ENCODE measurements at places on chromosomes 2 and 18. TPM values are rescaled to one million over a fixed set of nuclear protein-coding genes. Genes with fewer than 3 reads are reported as not detected.

DNA sequence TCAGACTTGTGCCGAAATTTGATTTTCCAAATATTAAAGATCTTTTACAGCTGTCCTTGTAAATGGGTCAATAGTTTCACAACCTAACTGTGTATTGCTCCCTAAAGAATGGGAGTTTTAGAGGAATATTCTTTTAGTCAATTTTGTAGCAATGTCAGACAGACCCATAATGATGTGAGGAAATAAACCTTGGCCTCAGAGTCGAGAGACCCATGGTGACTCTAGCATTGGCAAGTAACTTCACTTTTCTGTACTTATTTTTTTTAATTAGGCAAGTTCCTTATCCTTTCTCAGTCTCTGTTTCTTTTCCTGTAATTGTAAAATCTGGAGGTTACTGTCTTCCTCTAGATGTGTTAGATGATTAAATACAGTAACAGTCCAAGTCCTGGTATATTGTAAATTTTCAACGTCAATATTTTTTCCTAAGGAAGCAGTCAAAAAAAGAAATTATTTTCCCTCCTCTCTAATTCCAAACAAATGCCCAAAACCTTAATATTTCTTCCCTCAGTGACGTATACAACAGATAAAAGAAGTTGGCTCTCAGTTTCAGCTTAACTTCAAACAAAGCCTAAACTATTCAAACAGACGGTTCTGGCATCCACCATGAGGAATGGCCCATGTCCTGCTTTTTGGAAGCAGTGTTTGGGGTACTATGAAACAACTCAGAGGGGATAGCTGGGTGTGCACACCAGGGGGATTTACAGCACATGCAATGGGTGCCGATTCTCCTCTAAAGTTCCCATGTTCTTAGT is 466.7 kb downstream of the TNS1 start:
- no peak for DNase-seq

DNA sequence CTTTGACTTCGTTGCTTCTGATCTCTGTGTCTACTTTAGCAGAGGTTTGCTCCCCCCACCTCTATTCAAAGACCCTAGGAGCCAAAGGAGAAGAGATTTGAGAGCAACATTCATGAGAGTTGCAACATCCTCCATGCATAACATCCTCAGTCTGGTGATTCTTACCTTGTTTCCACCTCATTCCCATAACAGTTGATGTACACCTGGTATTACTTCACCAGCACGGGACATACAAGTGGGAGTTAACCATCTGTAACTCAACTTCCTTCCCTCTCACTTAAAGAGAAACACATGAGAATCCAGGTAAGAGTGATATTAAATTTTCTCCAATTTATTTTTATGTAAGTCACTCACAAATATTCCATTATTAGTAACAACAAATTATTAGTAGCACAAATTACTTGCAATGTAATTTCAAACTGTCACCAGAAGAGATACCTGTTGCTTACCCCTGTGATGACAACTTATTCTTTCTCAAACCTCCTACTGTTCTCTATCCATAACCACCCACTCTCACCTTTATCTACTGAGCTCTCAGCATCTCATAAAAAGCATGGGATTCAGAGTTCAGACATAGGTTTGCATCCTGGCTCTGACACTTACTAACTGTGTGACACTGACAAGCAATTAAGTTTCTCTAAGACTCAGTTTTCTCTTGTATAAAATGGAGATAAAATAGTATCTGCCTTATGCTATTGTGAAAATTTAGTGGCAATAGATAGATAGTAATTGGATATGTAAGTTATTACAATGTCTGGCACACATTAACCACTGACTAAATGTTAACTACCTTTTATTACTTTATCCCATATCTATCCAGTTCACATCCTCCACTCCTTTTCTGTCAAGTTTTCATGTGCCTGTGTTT is 184.6 kb upstream of the SRD5A2 start:
- DNase-seq, result no peak

The ATL2 gene
- total RNA-seq, result 62.1 TPM

DNA sequence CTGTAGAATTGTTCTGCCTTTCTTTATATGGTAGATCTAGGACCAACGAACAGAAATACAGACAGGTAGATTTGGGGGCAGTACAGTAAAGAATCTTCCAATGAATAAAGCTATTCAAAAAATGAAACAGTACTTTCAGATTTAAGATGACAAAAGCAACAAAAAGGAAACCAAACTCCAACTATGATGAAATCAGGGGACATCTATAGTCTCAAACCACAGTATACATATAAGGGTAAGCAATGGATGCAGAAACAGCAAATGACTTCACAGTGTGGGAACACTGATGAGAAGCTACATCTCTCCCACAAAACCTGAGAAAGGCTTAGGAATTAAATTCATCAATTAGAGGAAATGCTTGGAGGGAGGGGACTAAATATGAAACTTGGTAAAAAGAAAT is 202.5 kb downstream of the CTNNA2 start:
- no peak for DNase-seq

GRCh38 chr2:133421516-133422324 is 146.5 kb downstream of the NCKAP5 start:
- no peak for DNase-seq

GRCh38 chr2:39778233-39778632 is 825 bp downstream of the THUMPD2 start:
- DNase-seq, result no peak

GRCh38 chr2:16140771-16141640 is 200.7 kb downstream of the MYCN start:
- no peak for DNase-seq

DNA sequence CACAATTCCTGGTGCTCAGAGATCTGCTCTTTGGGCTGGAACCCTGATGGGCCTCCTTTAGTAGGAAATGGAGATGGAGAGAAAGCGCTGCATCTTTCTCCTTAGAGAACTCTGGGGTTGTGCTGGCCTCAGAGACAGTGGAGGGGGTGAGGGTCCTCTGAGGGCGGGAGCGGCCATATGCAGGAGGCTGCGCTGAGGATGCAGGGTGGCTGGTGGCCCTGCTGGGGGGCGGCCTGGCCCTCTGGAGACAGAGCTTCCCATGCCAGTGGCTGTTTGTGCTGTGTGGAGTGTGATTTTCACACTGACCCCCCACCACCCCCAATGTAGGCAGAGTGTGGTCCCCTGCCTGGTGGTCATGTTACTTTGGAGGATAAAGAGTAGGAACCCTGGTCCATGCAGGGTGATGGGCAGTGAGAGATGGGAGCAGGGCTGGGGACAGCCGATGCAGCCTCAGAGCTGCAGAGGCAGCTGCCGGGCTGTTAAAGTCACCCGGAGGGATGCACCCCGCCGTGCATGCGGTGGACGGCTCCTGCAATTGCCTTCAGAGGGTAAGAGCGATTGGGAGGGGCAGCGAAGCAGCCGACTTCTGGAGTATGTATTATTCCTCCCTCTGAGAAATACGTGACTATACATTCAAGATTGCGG is 194.6 kb downstream of the FAM210A start:
- no peak for DNase-seq

DNA sequence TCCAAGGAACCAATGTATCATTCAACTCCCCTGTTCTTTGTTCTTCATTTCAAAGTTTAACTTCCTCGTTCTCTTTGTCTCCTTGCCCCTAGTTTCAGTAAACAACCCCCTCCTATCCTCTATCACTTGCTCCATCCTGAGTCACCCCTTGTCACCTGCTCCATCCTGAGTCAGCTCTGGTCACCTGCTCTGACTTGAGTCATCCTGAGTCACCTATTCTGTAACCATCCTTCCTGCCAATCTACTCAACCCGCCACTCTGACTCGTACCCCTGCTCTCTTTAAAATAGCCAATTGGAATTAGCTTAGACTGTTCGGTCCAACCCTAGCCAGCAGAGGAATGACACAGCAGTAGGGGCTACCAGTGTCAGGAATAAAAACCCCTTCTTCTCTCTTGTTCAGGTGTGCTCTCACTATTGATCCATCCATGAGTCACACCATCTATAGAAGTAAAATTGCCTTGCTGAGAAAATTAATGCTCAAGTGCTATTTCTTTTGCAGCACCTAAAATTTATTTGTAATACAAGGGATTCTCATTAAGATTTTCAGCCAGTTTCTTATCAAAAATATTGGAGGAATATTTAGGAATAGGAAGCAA is 326.8 kb downstream of the AKAIN1 start:
- no peak for DNase-seq

DNA sequence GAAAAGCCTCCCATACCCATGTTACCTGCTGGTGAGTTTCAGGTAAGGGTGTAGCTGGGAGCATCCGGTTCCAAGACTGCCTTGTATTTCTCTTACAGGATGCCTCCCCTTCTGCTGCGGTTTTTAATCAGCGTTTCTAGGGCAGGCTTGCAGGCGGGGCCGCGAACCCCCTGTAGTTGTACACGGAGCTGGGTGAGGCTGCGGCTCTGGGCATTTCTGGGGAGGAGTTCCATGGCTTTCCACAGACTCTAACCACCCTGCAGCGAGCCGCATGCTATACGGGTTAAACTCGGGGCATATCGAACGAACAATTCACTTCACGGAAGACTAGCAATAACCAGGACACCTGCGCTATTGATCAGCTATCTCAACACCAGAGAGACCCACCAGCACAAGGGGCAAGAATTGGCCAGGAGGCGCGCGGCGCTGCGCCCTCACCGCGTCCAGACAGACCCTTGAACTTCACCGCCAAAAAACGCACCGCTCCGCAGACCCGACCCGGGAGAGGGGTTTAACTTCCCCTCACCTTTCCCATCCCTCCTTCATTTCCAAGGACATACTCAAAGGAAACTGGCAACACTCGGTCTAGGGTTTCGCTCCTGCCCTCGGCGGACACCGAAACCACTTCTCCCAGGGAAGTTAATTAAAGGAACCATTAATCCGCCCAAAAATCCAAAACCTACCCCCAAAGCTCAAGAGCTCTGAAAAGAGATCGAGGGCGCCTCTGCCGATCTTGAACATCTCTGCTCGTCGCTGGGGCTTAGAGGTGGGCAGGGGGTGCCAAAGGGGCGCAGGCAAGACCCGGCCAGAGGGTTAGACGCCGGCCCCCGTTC is 909 bp downstream of the TGFA start:
- no peak for DNase-seq

The INO80C gene
- total RNA-seq, result 35.2 TPM

GRCh38 chr2:231334981-231335380 is 60.5 kb upstream of the B3GNT7 start:
- DNase-seq, result no peak

DNA sequence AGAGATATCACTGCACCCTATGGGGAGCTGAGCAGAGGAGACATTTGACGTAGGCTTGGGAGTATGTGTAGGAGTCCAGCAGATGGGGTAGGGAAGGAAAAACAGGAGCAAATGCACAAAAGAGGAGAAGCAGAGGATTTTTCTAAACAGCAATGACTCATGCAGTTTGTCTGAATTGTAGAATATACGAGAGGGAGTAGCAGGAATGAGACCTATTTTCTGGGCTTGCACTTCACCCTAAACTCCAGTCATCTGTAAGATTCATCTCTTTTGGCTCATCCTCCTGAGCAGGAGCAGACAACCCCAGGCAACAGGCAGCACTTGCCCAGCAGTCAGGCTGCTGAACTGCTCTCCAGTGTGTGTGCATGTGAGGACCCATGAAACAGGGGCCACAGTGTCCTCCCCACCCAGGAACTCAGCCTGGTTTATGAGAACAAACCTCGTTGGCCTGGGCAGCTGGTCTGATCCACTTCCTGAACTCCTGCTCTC is 100.2 kb upstream of the CDC42EP3 start:
- DNase-seq, result no peak

- no peak for DNase-seq
Observed at GRCh38 chr2:181723731-181724130, 43.4 kb upstream of the NEUROD1 start.

- DNase-seq, result no peak
Observed at GRCh38 chr2:70081221-70081620, 6.1 kb upstream of the PCBP1 start.

The UGT1A10 gene
- not detected for total RNA-seq

GRCh38 chr2:238743243-238744065 is 104.4 kb upstream of the TWIST2 start:
- no peak for DNase-seq

The ERFE gene
- not detected for total RNA-seq

The MGAT4A gene
- 49.7 TPM for total RNA-seq

- DNase-seq, result no peak
Observed at GRCh38 chr2:204718607-204719006, 173.3 kb downstream of the PARD3B start.

The CRYGC gene
- total RNA-seq, result not detected

GRCh38 chr2:6648596-6649247 is 217.0 kb downstream of the CMPK2 start:
- no peak for DNase-seq

- peak; percentile 40 for DNase-seq
Observed at GRCh38 chr18:54263904-54264336, 5.4 kb upstream of the POLI start.

The CKAP2L gene
- 21.2 TPM for total RNA-seq

GRCh38 chr2:206851521-206851920 is 86.1 kb downstream of the FASTKD2 start:
- no peak for DNase-seq

DNA sequence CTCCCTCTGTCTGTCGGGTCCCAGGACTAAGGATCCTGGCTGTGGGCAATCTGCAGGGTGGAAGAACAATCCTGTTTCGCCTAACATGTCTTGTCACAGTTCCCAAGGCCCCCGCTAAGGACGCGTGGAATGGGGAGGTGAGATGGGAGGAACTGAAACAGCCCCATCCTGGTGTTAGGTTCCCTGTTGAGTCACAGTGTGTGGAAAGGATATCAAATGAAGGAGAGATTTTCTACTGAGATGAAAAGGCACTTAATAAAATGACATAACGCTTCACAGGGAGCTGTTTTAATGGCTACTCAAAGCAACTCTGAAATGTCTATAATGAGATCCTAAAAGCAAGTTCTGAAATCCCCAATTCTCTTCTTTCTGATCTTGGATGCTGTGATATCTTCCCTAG is 52.5 kb downstream of the RAB31 start:
- DNase-seq, result no peak

GRCh38 chr2:64685430-64685829 is 31.7 kb upstream of the SERTAD2 start:
- DNase-seq, result no peak

DNA sequence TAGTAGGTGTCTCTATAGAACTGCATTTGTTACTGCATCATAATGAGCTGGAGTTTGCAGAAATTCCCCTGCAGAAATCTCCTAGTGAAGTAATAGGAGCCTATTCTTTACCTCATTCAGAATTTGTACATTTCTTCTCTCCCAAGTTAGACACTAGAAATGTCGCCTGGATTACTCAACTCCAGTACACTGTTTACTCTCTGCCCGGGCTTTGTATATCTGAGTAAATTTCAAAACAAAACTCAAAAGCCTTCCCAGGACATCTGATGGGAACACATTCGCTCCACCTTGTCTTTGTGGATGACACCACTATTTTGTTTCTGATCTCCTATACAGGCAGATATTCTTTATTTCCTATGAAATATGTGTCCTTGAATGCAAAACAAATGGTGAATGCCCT is 76.8 kb downstream of the POU3F3 start:
- no peak for DNase-seq

- DNase-seq, result no peak
Observed at GRCh38 chr2:22826703-22827102, 558.3 kb upstream of the KLHL29 start.

The AQP12B gene
- not detected for total RNA-seq

All from activated T-helper 1 cell treated with anti-CD3 and anti-CD28 coated beads, Interleukin-12 subunit alpha, Interleukin-12 subunit beta, Interleukin-2, Interleukin-4 antibody, amounts not matched to agents 30 ng/mL and 10 ng/mL and 1 ng/mL, durations not matched to agents 14 hours and 24 hours and 36 hours (primary cell).